ENCODE measurements at places on chromosomes 5 and 9.

DNA sequence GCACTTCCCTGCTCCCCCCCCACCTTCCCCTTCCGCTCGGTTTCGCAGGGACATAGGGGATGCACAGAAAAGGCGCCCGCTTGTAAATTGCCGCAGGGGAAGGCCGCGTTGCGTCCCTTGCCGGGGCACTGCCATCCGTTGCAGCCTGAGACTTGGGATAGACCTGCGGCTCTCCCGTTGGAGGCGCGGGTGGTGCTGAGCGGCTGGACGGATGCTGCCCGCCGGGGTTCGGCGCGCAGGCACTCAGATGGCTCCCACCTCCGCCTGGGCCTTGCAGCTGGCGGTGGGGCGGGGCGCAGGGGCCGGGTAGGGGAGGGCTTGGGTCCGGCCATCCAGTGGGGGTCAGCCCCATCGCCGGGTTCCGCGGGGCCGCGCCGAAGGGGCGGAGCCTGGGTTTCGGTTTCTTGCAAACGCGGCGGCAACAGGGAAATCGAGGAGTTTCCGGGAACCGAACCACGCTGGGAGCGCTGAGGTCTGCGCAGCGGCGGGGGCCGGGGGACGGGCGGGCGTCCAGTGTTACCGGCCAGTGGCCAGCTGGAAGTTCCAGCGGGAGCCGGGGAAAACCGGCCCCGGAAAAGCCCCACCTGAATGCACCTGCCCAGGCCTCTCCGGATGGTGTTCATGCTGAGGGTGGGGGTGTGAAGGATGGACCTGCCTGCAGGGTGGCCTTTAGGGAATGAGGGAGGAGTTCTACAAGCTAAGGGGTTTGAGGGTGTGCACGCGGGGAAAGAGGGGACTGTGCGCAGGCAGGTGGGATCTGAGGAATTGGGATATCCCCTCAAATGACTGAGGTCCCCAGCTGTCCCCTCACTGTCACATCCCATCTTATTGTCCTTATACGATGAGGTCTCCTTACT, 6.3 kb upstream of the IRF1 start:
- peak; percentile 50 for DNase-seq
- no peaks in the 10 kb centered on the region for H3K27me3 ChIP-seq
- H3K27ac ChIP-seq, result peak overlapping the region; percentile 94
- peak overlapping the region; percentile 85 for H3K4me3 ChIP-seq
- H3K4me1 ChIP-seq, result peaks cover 22% of the 10 kb centered on the region
- no peaks in the 10 kb centered on the region for H3K36me3 ChIP-seq

- H3K4me1 ChIP-seq, result no peaks in the 10 kb centered on the region
- no peak overlapping the region for H3K27ac ChIP-seq
- H3K27me3 ChIP-seq, result no peaks in the 10 kb centered on the region
- no peak for DNase-seq
Observed at GRCh38 chr9:87389936-87390335, 107.7 kb upstream of the DAPK1 start.

DNA sequence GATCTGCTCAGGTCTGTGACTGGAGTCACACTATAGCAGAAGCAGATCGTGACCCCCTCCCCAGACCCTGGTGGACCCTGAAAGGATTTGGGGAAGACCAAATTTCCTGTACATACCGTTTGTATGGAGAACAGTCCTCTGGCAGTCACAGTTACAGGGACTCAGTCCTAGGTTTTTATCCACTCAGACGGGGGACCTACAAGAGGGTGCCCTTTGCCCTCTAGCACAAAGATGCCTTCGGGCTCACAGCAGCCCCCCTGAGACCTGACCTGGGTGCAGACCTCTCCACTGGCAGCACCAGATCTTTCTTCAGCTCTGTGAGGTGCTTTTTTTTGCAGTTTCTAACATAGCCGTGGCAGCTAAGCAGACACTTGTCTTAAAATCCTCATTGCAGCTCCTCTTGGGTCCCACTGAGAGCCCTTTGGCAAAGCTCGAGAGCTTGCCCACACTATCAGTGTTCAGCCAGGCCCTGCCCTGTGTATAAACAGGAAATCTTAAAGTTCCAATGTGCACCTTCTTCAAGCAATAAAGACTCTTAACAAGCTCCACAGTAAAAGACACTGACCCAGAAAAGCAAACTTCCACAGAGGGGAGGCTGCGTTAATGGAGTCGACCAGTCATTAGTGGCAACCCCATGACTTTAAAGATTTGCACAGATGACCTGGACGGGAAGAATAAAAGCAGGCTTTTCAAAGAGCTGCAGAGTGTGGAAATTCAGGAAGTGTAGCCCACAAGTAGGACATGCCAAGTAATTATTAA, 71.8 kb upstream of the LHFPL2 start:
- no peak overlapping the region for H3K4me3 ChIP-seq
- H3K36me3 ChIP-seq, result no peaks in the 10 kb centered on the region
- H3K4me1 ChIP-seq, result peaks cover 27% of the 10 kb centered on the region
- H3K27me3 ChIP-seq, result no peaks in the 10 kb centered on the region

- DNase-seq, result no peak
- no peak overlapping the region for H3K27ac ChIP-seq
- no peaks in the 10 kb centered on the region for H3K36me3 ChIP-seq
- H3K4me3 ChIP-seq, result no peak overlapping the region
Observed at GRCh38 chr9:129761293-129761900, 8.6 kb upstream of the PTGES start.

DNA sequence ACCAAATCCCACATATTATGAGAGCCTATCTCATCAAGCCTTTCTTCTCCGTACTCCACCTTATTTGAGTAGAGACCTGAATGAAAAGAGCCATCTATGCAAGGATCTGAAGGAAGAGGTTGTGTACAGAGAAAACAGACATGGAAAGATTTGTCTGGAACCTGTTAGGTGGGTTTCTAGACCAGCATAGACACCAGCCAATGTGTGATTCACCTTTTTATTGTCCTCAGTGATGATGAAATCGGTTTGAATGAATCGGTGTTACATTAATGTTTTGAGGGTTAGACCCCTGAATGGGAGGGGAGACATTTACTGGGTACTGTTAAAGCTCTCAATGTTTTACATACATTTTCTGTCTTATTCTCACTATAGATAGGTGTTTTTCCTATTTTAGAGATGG, 223.6 kb downstream of the NMUR2 start:
- no peak overlapping the region for H3K4me3 ChIP-seq
- H3K27ac ChIP-seq, result no peak overlapping the region
- no peaks in the 10 kb centered on the region for H3K36me3 ChIP-seq
- H3K4me1 ChIP-seq, result peaks cover 18% of the 10 kb centered on the region
- no peak for DNase-seq

- no peak for DNase-seq
- H3K27me3 ChIP-seq, result no peaks in the 10 kb centered on the region
- H3K4me1 ChIP-seq, result no peaks in the 10 kb centered on the region
- no peak overlapping the region for H3K27ac ChIP-seq
- H3K36me3 ChIP-seq, result no peaks in the 10 kb centered on the region
Observed at GRCh38 chr9:32508728-32509127, 17.3 kb downstream of the RIGI start.

GRCh38 chr9:105658351-105658750, 3.9 kb upstream of the TAL2 start:
- H3K4me1 ChIP-seq, result peaks cover 9% of the 10 kb centered on the region
- H3K4me3 ChIP-seq, result no peak overlapping the region
- H3K27ac ChIP-seq, result no peak overlapping the region
- H3K36me3 ChIP-seq, result no peaks in the 10 kb centered on the region
- DNase-seq, result no peak

- DNase-seq, result no peak
- H3K36me3 ChIP-seq, result no peaks in the 10 kb centered on the region
- no peaks in the 10 kb centered on the region for H3K27me3 ChIP-seq
Observed at GRCh38 chr9:82538634-82539033, 524.3 kb downstream of the RASEF start.

DNA sequence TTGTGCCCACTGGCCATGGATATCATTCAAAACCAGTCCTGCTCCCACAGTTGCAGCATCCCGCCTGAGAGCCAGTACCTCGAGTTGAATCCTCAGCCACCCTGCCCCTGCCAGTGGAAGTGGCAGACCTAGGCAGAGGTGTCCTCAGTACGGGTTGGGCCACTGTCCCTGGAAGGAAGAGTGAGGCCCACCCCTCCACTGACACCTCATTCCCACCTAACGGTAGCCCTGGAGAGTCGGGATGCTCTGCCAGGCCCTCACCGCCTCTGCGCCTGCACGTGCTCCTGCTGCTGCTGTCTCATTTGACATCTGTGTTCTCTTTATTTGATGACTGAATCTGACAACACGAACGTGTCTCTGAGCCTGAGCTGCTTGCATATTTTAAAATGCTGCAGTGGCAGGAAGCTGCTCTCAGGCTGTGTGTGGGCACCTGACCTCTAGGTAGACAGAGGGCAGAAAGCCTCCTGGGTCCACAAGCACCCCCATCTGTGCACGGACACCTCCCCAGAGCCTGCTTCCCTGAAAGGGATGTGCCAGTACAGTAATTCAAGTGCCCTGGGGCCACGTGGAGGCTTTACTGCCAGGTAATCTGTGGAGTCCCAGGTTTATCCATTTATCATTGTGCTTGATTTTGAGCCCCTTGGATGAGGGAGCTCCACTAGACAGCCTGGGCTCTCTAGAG, 194.7 kb downstream of the CACNA1B start:
- H3K27ac ChIP-seq, result no peak overlapping the region
- DNase-seq, result no peak
- H3K4me3 ChIP-seq, result no peak overlapping the region
- H3K36me3 ChIP-seq, result no peaks in the 10 kb centered on the region
- no peaks in the 10 kb centered on the region for H3K27me3 ChIP-seq

- H3K27ac ChIP-seq, result peak overlapping the region; percentile 77
- H3K4me3 ChIP-seq, result no peak overlapping the region
- H3K27me3 ChIP-seq, result no peaks in the 10 kb centered on the region
- DNase-seq, result no peak
Observed at GRCh38 chr5:77356740-77357139, 135.4 kb downstream of the WDR41 start.

DNA sequence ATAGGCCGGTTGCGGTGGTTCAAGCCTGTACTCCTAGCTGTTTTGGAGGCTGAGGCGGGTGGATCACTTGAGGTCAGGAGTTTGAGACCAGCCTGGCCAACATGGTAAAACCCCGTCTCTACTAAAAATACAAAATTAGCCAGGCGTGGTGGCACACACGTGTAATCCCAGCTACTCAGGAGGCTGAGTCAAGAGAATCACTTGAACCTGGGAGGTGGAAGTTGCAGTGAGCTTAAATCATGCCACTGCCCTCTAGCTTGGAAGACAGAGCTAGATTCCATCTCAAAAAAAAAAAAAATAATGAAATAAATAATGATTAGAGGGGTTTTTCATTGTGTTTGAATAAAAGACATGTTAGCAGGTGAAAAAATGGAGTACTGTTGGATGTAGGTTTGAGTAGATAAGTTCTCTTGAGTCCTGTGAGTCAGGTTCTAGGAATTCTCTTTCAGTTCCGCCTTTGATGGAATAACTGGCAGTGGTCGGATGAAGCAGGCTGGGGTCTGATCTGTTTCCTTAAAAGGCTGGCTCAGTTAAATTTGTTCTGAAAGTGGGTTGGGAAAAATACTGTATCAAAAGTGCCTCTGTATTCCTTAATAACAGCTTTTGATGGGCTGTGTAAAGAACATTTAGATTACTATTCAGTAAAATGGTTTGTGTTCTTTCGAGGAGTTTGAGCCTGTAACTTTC, 73.2 kb downstream of the AOPEP start:
- H3K27ac ChIP-seq, result peak overlapping the region; percentile 98
- no peaks in the 10 kb centered on the region for H3K27me3 ChIP-seq
- no peak for DNase-seq
- no peaks in the 10 kb centered on the region for H3K36me3 ChIP-seq

- H3K4me1 ChIP-seq, result peaks cover 5% of the 10 kb centered on the region
- H3K27me3 ChIP-seq, result no peaks in the 10 kb centered on the region
- no peak for DNase-seq
- H3K4me3 ChIP-seq, result no peak overlapping the region
- H3K36me3 ChIP-seq, result no peaks in the 10 kb centered on the region
Observed at GRCh38 chr5:66645039-66645438, 48.8 kb downstream of the MAST4 start.

- H3K36me3 ChIP-seq, result no peaks in the 10 kb centered on the region
- H3K27ac ChIP-seq, result no peak overlapping the region
- H3K27me3 ChIP-seq, result no peaks in the 10 kb centered on the region
- DNase-seq, result no peak
Observed at GRCh38 chr5:140146523-140146842, 20.7 kb downstream of the IGIP start.

DNA sequence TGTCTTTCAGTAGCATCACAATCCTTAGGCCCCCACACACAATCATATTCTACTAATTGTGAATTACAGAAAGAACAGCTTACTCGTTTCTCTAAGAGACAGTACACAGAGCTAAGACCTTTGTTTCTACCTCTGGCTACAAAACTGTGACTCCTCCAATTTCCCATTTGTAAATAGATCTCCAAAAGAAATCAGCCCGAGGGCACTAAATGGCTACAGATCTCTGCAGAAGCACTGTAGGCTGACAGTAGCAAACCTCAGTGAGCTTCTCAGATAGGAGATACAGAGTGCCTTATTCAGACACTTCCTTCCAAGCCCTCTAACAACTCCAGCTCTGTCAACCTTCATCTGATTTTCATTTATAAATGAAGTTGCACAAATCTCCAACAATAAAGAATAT, 51.0 kb downstream of the EFNA5 start:
- no peak overlapping the region for H3K27ac ChIP-seq
- no peak for DNase-seq
- H3K36me3 ChIP-seq, result no peaks in the 10 kb centered on the region
- H3K4me3 ChIP-seq, result no peak overlapping the region
- H3K27me3 ChIP-seq, result no peaks in the 10 kb centered on the region
- H3K4me1 ChIP-seq, result peaks cover 13% of the 10 kb centered on the region

DNA sequence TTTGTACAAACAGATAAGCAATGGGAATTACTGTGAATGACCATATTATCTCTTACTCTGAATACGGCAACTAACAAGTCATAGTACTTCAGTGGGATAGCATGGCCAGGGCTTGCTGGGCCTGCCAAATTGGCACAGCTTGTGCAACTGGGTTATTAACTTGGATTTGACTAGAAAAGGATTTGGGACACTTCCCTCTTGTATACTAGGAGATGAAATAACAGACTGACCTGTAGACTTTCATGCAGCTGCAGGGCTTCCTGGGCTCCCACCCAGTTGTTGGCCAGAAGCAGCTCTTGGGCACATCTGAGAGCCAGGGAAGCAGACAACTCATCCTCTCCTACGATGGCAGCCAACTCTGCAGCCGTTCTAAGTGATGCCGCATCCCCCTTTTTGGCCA, 39.8 kb downstream of the CNOT8 start:
- no peak for DNase-seq
- no peak overlapping the region for H3K4me3 ChIP-seq

DNA sequence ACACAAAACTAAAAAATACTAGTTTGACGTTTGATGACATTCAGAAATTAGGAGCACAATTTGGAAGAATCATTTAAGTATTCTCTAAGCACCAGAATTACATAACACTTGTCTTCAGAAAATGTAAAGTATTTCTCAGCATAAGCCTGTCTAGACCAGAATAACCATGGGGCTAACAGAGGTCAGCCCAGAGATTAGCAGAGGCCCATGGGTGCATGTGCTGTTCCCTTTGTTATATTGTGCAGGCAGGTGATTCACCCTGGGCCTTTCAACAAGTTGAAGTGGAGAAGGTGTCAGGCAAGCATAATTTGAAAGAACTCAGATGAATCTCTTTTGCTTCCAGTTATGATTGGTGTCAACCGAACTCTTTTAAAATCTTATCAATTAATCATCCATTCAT, 227.9 kb downstream of the LURAP1L start:
- H3K27me3 ChIP-seq, result no peaks in the 10 kb centered on the region
- H3K4me1 ChIP-seq, result no peaks in the 10 kb centered on the region
- DNase-seq, result no peak
- H3K4me3 ChIP-seq, result no peak overlapping the region

Data from thoracic aorta (tissue), 2 donors.